ENCODE measurements at places on chromosomes 3 and 15.

DNA sequence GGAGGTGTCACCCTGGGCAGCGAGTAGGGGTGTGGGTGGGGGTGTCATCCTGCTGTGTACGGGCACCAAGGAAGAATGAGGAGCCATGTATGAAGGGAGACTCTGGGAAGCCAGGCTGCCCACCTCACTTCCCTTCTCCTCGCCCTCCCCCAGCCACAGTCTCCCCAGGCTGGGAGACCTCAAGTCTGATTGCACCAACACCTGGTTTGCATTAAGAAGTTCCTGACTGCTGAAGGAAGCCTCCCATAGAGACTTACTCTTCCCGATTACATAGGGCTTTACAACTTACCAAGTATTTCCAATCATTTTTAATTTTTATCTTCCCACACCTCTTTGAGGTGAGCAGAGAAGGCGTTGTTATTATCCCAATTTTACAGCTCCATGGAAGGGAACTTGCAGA, 29.5 kb upstream of the SMAD3 start:
- no peak for DNase-seq

- no peak for DNase-seq
Observed at GRCh38 chr3:156769721-156770654, 56.2 kb upstream of the LEKR1 start.

- no peak for DNase-seq
Observed at GRCh38 chr15:85354461-85354860, 25.9 kb upstream of the AKAP13 start.

- DNase-seq: no peak
Observed at GRCh38 chr3:56795829-56796185, 5.9 kb downstream of the ARHGEF3 start.

DNA sequence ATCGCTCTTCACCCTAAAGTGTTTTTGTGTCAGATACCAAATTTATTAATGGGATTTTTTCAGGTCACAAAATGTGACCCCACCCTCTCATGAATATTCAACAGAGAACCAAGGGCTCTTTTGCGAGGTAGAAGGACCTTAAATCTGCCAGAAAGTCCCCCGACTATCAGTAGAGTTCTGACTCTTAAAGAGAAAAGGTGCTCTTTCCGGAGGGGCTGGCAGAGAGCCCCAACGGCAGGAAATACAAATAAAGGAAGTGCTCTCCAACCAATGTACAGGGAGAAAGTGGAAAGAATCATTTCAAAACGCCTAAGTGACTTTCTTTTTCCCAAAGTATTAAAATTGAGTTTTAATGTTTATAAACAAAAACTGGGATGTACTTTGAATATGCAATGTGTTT, 517.2 kb downstream of the FOXP1 start:
- DNase-seq: no peak

GRCh38 chr3:25548836-25549235, 115.9 kb downstream of the TOP2B start:
- no peak for DNase-seq
